Brain microvascular endothelial cell (primary cell): ENCODE measurements at places on chromosomes 2 and 18.

DNA sequence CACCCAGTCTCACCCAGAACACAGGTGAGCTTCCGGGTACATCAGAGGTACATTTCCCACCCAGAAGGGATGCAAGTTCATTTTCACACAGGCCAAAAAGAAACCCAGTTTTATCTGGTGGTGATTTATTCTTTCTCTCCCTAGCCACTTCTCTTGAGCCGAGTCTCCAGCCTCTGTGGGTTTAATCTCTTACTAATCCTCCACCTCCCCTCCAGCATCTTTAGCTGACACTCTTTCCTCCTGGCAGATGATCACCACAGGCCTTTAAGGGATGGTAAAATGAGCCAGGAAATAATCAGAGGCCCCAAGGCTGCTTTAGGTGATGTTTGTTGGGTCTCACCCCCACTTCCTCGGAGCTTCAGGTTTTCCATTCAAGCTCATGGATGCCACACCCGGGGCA, 145.7 kb upstream of the DLX2 start:
- no peak for DNase-seq

DNA sequence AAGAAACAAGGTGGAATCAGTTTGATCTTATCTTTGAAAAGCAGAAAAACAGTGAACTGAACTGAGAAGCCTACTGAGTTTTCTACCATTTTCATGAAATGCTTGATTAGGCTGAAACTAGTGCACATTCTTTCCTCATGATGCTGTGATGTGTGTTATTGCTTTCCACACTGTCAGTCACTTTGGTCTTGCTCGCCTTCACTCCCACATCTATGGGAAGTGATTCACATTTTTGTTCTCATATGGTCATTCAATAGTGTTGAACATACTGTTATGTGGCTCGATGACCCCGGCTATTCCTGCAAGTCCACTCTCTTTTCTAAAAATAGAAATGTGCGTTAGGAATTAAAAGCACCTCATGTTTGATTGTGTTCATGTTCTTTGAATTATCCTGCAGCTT, 129.7 kb downstream of the TGIF1 start:
- DNase-seq = peak; percentile 92

GRCh38 chr18:24009651-24010333, 4.8 kb upstream of the TTC39C start:
- DNase-seq = no peak

DNA sequence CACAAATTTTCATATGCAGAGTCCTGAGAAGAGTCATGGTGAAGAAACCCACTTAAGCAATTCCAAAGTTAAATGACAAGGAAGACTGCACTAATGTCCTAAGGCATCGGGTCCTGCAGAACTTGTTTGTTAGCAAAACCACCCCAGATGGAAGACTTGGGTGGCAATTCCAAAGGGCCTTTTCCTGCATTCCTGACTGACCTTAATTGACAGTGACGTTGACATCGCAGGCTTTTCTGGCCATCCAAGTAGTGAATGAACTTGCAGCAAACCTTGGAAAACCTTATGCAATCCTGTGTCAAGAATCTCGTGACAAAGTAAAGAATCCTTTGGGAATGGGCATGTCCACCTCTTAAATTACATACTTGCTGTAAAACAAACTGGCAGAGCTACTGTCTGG, 112.5 kb upstream of the SH3BP4 start:
- no peak for DNase-seq

GRCh38 chr2:221415789-221416188, 156.3 kb downstream of the EPHA4 start:
- DNase-seq = no peak

- DNase-seq = no peak
Observed at GRCh38 chr18:48740068-48740440, 201.2 kb downstream of the CTIF start.

GRCh38 chr2:178266445-178266844, 72.1 kb downstream of the OSBPL6 start:
- DNase-seq = no peak

GRCh38 chr2:101698844-101699754, 1.6 kb downstream of the MAP4K4 start:
- DNase-seq = no peak

DNA sequence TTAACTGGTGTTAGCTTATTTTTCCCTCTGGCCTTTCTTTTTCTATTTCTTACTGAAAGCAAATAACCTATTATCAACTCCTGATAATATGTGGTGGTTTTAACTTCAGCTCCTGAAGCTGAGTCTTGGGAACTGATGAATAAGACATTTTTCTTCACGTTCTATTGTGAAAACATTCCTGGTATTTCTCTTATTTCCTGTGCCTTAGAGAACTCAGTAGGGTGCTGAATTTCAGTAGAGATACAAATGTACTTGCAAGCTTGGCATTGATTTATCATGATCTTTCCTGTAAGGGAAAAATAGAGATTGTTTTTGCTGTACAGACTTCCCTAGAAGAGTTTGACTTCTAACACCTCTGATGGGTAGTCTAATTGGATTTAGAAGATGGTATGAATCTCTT, 52.8 kb upstream of the DCC start:
- no peak for DNase-seq

- DNase-seq = no peak
Observed at GRCh38 chr2:187577310-187577709, 23.1 kb upstream of the TFPI start.

DNA sequence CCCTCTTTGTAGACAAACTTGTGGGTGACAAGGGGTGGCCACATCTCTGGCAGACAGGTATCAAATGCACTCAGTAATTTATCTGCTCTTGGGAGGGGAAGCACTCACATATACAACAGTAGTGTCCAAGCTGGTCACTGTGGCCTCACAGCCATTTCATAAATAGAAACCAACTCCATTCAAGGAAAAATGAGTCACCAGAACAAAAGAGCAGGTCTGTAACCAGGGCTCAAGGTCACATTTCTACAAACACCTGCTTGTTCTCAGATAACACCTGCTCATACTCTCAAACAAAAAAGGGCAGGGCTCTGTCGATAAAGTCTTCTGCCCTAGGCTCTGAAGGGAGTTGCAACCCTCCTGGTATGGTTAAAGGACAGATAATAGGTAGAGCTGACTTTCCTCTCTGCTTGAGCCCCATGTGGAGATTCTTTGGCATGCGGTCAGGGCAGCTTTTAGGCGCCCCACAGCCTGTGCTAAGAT, 459.0 kb downstream of the BCL11A start:
- DNase-seq = no peak

GRCh38 chr2:29751390-29751789, 170.0 kb downstream of the ALK start:
- no peak for DNase-seq

- no peak for DNase-seq
Observed at GRCh38 chr2:100038011-100038410, 104.4 kb downstream of the AFF3 start.

- no peak for DNase-seq
Observed at GRCh38 chr18:5414546-5414945, 119.0 kb upstream of the ZBTB14 start.

DNA sequence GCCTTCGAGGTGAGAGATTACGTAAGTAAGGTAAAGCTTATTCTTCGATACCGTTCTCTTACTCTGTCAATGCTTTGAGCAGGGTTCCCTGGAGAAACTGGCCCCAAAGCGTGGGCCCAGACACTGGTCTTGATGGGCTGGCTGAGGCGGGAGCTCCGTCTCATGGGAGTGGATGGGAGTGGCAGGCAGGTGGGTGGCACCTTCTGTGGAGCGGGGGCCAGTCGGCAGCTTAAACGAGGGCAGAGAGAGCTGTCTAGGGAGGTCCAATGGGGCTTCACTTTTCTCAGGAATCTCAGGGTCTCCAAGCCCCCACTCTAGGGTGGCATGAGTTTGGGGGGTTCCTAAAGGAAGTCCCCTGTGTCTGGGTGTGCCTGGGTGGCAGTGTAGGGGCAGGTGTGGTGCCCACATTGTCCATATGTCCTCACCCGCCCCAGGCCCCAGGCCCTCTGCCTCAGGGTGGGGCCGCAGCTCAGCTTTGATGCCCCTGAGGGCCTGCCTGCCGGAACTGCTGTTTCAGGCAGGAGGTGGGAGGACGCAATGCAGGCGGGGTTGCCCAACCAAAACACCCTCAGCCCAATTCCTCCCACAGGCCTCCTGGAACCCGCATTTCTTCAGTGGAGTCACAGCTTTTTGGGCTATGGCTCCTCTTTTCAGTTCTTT, 32.5 kb upstream of the FOSL2 start:
- no peak for DNase-seq

GRCh38 chr2:28356095-28356911, 36.4 kb upstream of the FOSL2 start:
- DNase-seq = peak; percentile 79

DNA sequence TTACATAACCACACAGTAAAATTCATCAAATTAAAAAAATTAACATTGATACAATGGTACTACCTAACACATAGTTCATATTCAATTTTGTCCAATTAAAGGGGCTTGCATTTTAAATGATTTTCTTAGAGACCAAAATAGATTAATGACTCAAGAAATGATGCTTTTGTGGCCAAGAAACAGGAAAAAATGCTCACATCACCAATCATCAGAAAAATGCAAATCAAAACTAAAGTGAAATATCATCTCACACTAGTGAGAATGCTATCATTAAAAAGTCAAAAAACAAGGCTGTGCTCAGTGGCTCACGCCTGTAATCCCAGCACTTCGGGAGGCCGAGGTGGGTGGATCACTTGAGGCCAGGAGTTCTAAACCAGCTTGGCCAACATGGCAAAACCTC, 235.6 kb downstream of the PIK3C3 start:
- no peak for DNase-seq

- DNase-seq = no peak
Observed at GRCh38 chr18:4248686-4249085, 206.4 kb downstream of the DLGAP1 start.

- peak; percentile 74 for DNase-seq
Observed at GRCh38 chr2:46296840-46297545, at the start of gene EPAS1. Gene EPAS1, plus strand, starts transcription at chr2:46297407. Its CDS starts 505 bp downstream, at chr2:46297912.

GRCh38 chr2:65700720-65701119, 268.3 kb upstream of the SPRED2 start:
- no peak for DNase-seq

DNA sequence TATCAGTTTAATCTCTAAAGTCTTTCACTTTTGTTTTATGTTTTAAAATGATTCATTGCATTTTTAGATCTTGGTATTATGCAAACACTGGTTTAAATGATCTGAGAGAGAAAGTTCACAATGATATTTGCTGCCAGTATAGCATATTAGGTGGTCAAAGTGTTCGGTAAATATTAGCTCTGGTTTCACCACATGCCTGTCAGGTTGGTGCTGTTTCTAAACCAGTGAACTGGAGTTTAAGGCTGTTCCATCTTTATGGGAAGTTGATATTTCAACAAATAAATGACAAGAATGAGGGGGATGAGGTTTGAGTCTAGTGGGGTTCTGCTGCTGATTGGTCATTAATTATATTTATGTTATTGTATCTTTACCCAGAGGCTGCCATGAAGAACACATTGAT, 436.4 kb downstream of the DCDC2C start:
- no peak for DNase-seq

DNA sequence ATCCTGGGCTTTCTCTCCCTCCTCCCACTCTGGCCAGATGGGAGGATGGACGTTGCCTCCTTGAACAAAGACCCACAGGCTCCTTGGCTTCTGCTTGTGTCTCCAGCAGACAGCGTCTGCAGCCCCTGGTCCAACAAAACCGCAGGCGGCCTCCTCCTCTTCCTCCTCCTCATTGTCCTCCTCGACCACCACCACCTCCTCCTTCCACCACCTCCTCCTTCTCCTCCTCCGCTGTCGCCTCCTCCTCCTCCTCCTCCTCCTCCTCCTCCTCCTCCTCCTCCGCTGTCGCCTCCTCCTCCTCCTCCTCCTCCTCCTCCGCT, 45.7 kb upstream of the ALPP start:
- no peak for DNase-seq
